T follicular helper cell (primary cell): ENCODE measurements at places on chromosomes 2 and 18.

DNA sequence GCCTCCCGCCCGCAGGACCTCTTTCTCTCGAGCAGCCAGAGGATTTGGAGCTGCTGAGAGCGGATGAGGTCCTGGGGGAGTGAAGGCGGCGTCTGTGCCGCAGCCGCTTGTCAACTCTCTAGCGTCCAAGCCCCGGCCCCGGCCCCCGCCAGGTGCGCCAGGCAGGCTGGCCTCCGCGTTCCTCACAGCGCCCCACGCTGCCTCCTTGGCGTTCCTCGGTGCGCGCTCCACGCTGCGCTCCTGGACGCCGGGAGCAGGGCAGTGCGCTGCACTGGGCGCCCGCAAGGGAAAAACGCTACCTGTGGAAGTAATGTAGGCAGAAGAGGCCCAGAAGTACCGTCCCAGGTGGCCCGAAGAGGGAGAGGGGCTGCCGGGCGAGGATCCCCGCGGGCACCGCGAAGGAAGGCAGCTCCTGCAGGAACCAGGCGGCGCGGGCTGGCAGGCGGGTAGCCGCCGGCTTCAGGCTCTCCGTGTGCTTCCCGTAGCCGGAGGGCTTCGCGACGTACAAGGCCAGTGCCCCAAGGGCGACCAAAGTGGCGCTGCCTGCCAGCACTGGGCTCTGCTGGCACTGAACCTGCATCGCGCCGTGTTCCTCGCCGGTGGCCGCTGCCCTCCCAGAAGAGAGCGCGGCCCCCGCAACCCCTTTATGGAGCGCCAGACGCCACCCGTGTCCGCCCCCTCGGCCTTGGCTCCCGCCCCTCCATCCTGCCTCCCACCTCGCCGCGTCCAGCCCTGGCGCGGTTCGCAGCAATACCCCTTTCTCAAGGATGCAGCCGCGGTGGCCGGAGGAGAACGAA lies at the start of gene SRD5A2:
Gene SRD5A2, minus strand, starts transcription at position 618 of the 797 bp plus-strand sequence. Its CDS starts 38 bp downstream, at position 580.
- no peak for DNase-seq

- DNase-seq: no peak
Measured at GRCh38 chr2:3469486-3469885, 49.8 kb downstream of the ADI1 start.

DNA sequence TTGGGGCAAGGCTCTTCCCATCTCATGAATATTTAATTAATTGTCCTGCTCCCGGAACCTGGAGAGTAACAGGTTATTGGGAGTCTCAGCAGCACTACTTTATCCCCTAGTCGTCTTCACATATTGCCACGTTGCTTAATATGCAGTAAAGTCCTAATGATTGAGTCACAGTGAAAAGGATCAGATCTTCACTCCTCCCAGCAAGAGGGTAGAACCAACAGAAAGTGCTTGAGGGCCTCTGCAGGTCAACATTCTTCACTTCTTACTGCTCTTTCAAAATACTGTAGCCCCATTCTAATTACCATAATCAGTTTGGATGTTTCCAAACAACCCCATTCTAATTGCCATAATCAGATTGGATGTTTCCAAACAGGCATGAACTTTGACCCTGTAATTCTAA lies 801.0 kb downstream of the LRRTM4 start:
- DNase-seq: no peak

GRCh38 chr2:166157578-166157977 lies 29.8 kb upstream of the SCN1A start:
- DNase-seq: no peak

DNA sequence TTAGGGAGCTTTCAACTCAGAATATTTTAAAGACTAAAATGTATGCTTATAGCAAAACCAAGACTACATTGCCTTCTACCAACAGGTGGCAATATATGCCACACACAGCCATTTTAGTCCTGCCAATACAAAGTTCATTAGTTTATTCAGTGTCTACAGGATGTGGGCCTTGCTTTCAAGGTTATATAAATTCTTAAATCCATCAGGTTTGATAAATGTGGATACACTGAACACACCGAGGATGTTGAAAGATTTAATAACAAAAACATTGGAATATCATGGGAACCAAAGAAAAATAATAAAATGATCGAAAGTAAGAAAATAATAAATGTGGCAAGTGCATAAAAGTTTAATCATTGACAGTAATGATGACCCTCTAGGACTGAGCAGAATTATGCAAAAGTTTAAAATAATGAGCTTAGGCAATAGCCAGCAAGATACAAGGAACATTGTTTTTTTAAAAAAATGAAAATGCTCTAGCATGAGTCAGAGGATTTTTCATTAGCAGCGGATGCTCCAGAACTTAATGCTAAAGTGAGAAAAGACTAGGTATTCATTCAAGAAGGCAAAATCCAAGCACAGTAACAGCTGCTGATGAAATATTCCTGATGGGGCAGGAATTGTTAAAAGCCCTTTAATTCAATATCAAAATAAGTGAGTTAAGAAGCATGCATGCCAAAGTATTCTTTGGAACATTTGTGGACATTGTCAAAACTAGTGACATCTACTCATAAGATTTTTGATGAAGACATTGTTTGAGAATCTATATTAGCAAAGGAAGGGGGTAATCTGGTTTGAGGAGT lies 14.2 kb downstream of the SCN9A start:
- no peak for DNase-seq

GRCh38 chr2:54577035-54577434 lies 120.9 kb downstream of the SPTBN1 start:
- no peak for DNase-seq

GRCh38 chr2:237549643-237550415 lies 16.5 kb upstream of the PRLH start:
- no peak for DNase-seq

- no peak for DNase-seq
Measured at GRCh38 chr2:127570282-127571250, 35.1 kb downstream of the MYO7B start.

GRCh38 chr2:130372055-130372832 lies 16.4 kb downstream of the PTPN18 start:
- DNase-seq: peak; percentile 47

DNA sequence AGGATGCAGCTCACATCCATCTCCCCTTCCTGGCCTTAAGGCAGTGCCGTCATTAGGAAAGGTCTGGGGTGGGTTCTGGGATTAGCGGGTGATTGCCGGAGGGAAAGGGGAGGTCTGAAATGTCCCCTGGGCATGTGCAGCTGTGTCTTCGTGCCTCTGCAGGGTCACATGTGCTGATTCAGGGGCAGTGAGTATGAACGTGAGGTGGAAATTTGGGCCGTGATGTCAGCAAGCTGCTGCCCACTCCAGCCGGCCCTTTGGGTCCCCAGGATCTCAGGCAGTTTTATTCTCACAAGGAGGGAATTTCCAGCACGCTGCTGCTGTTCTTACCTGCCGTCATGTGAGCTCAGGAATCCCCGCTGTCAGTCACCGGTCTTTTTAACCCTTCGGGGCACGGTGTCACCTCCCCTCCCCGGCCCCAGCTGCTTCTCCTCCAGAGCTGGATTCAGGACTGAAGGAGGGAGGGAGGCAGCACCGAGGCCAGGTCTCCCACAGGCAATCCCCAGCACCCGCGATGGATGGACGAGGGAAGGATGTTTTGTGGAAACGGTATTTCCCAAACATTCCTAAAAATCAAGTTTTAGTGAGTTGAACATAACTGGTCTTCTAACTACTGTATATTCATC lies 23.5 kb downstream of the GPR35 start:
- no peak for DNase-seq

DNA sequence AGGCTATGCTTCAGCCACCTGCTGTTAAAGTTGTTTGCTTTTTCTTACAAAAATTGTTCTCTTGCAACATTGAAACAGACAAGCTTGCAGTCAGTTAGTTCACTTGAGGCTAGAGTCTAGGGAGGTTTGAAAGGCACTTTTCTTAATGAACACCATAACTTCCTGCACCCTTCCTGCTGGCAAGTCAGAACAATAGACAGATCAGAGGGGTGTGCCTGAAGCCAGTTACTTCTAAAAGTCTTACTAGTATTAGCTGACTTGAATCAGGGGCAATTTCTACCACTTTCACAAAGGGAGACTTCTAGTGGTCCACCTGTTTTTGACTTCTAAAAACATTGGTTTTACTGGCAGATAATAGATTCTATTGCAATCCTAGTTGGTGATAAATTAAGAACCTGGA lies 367.4 kb upstream of the CDH20 start:
- DNase-seq: no peak

DNA sequence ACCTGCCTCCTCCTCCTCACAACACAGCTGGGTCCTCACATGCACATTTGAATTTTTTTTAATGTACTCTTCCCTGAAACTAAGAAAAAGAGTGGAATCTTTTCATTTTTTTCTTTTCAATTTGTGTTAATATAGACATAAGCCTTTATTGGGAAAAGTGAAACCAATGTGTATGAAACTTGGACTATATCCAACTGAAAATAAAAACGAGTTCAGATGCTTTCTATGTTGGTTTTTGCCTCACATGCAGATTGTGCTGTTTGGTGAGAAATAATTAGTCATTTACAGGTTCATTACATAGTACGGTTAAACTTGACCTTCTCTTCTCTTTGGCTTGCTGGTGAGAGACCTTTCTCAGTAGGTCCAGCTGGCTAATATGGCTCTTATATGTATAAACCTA lies 515.2 kb upstream of the FANCL start:
- no peak for DNase-seq

- no peak for DNase-seq
Measured at GRCh38 chr2:44713170-44713569, 228.3 kb upstream of the SIX3 start.

DNA sequence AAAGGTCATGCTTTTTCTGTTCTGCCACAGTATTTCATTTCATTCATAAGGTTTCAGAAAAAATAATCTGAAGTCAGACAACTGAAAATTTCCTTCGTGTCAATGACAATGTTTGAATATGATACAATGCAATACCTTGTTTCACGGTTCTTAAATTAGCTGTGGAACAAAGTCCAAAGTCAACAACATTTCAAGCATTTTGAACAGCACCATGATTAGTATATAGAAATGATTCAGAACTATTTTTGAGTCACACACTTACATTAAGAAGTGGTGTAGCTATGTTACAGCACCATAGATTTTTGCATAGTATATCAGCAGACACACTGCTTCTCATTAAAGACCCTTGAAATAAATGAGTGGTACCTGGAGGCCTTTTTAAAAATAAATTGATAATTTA lies 178.3 kb upstream of the DSEL start:
- DNase-seq: no peak
